NCI-H510A treated with DMSO at 0.1 percent for 48 hours (cell line): ENCODE measurements at places on chromosomes 1 and 21.
A peak's percentile ranks its signal among the peaks of the same experiment; 100 is the strongest.

DNA sequence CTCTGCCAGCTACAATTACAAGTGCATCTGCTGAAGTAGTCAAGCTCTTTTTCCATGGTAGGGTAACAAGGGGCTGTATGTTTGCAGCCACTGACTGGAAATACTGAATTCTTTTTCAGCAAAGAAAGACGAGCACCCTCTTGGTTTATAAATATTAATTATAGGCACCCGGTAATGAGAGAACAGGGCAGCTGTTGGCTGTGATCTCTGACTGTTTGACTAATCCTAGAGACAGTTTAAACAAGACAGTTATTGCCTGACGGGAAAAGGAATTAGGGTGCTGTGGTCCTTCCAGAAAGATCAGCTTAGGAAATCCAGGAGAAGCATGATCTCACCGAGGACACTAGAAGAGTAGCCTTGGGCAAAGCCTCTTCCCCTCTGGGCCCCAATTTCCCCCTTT lies 183.7 kb upstream of the ZC3H12A start:
- DNase-seq = no peak

- peak; percentile 63 for DNase-seq
Observed at GRCh38 chr1:155911156-155912055, at the start of gene RIT1. RIT1 (minus strand) TSS chr1:155911349; CDS start chr1:155910761, 588 bp downstream.

- DNase-seq = no peak
Observed at GRCh38 chr1:195908121-195908520, 700.1 kb downstream of the KCNT2 start.

DNA sequence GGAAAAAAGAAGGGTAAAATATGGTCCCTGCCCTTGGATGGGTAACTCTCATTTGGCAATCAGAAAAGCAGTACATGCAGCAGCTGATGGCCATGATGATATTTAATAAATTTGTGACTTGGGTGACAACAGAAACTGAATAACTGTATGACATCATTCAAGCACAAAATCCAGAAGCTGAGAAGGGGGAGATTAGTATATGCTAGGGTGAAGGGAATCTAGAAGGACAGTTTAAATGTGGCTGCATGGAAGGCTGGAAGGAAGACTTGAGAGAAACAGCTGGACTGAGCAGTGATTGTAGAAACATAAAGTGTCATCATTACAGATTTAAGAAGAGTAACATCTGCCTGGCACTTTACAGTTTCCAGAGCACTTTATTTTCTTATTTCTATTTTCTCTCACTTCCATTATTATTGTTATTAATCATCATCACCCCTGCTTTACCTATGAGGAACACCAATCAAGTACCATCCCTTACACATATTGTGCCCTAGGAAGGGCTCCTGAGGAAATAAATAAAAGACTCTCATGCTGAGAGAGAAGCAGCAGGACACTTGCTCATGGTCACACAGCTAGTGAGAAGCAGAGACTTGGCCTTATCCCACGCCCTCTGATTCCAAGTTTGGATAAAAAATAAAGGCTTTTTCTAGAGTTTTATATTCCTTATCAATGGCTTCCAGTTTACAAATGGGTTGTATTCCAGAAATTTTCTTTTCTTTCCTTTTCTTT lies 207.2 kb downstream of the PBX1 start:
- no peak for DNase-seq

GRCh38 chr1:182718311-182718710 lies 33.9 kb upstream of the RGS8 start:
- DNase-seq = no peak

DNA sequence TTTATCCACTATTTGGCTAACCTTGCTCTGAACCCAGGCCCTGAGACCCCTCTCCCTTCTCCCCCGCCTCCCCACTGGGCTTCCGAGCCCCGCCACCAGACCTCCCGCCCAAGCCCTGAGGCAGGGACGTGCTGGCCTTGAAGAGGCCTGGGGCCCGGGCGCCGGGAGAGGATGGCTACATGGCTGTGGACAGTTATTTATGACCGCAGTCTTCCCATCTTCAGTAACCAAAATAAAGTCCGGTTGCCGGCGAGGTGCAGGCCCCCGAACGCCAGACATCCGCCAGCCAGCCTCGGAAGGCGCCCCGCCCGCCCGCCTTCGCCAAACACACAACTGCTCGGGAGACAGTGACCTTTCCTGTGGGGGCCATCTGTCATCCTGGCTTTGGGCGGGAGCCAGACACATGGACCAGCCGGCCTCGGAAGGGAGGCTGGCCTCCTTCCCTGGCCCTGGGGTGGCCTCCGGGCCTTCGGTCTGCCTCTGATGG lies 69.0 kb downstream of the DHRS3 start:
- DNase-seq = no peak

DNA sequence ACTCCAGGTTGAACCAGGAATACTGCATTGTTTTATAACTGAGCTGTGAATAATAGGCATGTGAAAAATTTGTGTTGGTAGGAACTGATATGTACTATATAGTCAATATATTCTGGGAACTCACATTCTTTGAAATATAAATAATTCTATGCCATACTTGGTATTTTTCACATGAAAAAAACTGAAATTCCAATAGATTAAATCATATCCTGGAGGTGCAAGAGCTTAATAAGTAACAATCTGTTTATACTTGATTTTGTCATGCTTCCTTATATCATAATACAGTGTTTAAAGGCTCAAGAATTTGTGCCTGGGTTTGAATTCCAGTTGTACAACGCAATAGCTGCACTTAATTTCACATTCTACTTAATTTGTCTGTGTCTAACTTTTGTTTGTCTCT lies 387.0 kb downstream of the USP25 start:
- no peak for DNase-seq

- DNase-seq = no peak
Observed at GRCh38 chr1:186541003-186541402, 80.1 kb upstream of the PDC start.

GRCh38 chr1:18154430-18155194 lies 47.0 kb downstream of the IGSF21 start:
- DNase-seq = no peak

- no peak for DNase-seq
Observed at GRCh38 chr1:106223213-106223612, 833.3 kb upstream of the PRMT6 start.

DNA sequence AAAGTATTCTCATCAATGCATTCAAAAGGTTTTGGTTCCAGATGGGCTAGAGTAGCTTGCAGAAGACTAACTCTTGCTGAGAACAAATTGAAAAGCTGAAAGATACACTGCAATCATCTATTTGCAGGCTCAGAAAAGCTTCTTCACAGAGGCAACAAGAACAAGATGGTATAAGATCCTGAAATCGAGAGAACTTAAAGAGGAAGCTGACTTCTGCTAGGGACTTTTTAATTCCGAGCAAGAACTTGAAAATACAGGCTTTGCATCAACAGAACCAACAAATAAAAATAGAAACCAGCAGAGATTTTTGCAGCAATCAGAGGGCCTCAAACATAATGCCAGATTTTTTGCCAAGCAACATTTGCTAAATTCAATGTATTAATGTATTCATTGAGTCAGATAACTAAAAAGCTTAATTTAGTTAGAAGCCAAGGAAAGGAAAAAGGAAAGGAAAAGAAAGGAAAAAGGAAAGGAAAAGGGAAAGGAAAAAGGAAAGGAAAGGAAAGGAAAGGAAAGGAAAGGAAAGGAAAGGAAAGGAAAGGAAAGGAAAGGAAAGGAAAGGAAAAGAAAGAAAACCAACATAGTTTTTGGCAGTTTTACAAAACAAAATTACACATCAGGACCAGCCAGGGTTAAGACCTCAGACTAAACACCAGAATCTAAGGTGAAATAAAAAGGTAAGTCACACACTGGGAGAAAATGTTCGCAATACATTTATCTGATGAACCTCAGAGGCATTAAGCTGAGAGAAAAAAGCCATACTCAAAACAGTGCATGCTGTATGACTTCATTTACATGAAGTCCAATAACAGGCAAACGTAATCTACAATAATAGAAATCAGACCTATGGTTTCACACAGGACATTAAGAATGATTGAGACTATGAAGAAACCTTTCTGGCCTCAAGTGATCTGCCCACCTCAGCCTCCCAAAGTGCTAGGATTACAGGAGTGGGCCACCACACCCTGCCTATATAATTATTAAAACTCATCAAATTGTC lies 42.6 kb downstream of the FAF1 start:
- DNase-seq = no peak

GRCh38 chr1:11772458-11772857 lies 10.5 kb downstream of the C1orf167 start:
- DNase-seq = no peak

DNA sequence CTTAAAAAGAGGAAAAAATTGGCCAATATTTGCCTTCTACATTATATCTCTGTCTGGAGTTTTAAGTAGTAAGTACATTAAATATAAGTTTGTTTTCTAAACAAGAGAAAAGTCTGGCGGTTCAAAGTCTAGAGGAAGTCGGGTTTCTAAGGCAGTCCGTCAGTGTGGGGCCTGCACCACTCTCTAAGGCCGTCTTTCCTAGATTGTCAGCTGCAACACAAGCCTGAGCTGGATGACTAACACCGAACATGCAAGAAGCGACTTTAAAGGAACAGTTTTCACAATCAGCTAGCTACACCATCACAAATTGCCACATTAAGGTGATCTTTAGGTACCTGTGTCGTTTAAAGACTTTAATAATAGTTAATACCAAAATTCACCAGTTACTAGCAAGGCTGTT lies 19.6 kb downstream of the CCSAP start:
- no peak for DNase-seq

DNA sequence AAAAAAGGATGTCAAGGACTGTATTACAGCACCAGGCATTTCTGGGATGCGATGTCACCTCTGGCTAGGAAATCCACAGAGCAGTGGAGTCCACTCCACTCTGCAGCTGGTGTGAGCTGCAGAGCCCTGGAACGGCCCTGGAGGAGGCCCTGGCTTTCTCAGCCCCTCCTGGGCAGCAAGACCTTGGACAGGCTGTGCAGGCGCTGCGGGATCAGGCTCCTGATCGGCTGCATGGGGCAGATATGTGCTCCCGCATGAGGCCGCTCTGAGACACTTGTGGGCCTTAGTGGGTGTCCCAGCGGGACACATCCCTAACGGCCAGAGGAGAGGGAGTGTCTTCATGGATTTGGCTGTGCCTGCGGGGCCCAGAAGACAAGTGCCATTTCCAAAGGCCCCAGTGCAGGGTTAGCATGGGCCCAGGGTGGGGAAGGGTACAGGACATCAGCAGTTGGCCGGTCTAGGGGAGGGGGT lies 6.2 kb downstream of the DNMT3L start:
- DNase-seq = no peak

GRCh38 chr1:23039308-23039826 lies 20.1 kb downstream of the KDM1A start:
- no peak for DNase-seq

DNA sequence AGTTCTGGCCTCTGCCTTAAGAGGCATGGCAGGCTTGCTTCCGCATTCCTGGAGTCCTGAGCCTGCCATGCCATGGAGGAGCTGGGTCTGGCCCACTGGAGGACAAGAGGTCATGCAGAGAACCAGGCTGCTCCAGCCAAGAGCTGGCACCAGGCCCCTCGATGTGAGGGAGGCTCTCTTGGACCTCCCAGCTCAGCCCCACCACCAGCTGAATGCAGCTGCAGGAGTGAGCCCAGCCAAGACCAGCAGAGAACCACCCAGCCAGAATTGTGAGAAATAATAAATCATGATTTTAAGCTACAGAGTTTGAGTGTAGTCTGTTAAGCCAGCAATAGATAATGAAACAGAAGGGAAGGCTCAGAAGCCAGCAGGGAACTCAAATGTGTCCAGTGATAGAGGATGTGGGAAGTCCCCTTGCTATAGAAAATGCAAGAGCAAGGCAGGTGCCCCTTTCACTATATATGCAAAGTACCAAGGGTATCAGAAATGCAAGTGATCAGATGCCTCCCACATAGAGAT lies 118.4 kb downstream of the HIVEP3 start:
- no peak for DNase-seq
